ENCODE measurements at places on chromosomes 12 and 14.

GRCh38 chr14:106308839-106309389, 782.5 kb downstream of the TMEM121 start:
- peak; percentile 81 for DNase-seq

DNA sequence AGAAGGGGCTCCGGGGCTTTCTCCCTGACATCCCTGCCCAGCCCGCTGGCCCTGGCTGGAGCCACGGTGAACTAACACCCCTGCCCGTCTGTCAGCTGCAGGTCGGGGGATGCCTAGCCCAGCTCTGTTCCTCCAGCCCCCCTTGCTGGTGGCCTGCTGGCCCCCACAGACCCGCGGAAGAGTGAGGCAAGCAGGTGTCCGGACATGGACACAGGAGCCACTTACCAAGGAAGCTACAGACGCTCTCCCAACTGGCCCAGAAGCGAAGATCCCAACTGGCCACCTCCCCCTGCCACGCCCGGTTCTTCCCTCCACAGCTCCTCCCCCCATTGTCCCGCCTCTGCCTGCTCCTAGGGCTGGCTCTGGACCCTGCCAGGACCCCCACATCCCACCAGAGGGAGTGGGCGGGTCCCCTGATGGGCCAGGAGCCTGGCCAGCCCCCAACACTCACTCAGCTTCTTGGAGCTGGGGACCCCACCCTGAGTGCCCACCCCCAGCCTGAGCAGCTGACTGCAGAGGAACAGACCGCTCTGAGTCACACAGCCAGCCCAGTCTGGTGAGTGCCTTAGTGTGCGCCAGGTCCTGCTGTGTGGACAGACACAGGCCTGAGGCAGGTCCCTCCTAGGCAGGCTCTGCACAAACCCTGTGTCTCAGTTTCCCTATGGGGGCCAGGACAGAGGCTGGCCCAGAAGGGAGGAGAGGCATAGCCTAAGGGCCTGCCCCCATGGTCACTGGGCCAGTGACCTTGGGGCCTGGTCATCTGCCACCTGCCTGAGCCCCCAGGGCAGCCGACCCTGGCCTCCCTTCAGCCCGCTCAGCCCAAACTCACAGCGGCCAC, 7.7 kb downstream of the AHNAK2 start:
- no peak for DNase-seq

DNA sequence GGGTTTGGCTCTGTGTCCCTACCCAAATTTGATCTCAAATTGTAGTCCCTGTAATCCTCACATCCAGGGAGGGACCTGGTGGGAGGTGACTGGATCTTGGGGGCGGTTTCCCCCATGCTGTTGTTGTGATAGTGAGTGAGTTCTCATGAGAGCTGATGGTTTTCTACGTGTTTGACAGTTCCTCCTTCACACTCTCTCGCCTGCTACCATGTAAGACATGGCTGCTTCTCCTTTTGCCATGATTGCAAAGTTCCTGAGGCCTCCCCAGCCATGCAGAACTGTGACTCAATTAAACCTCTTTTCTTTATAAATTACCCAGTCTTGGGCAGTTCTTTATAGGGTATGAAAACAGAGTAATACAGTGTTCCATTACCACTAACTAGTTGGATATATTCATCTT, 10.3 kb upstream of the LRRC23 start:
- no peak for DNase-seq

DNA sequence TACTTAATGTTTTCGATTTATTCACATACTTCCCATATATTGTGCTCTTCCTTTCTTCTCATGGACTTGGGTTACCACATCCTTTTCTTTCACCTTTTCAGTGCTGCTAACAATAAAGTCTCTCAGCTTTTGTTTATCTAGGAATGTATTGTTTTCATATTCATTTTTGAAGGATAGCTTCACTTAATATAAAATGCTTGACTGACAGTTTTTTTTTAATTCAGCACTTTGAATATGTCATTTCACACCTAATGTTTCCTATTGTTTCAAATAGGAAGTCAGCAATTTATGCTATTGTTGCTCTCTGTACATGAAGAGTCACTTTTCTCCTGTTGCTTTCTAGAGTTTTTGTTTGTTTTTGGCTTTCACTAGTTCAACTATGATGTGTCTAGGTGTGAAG, 738.3 kb upstream of the STXBP6 start:
- no peak for DNase-seq

DNA sequence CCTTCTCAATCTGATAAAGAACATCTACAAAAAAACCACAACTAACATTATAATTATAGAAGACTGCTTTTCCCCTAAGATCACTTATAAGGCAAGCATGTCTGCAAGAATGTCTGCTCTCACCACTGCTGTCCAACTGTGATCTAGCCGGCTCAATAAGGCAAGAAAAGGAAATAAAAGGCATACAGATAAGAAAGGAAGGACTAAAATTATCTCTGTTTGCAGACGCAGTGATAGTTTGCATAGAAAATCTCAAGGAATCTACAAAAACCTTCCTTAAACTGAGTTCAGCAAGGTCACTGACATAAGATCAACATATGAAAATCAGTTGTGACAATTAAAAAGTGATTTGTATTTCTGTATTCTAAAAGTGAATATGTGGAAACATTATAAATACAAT, 138.0 kb upstream of the EGLN3 start:
- no peak for DNase-seq

DNA sequence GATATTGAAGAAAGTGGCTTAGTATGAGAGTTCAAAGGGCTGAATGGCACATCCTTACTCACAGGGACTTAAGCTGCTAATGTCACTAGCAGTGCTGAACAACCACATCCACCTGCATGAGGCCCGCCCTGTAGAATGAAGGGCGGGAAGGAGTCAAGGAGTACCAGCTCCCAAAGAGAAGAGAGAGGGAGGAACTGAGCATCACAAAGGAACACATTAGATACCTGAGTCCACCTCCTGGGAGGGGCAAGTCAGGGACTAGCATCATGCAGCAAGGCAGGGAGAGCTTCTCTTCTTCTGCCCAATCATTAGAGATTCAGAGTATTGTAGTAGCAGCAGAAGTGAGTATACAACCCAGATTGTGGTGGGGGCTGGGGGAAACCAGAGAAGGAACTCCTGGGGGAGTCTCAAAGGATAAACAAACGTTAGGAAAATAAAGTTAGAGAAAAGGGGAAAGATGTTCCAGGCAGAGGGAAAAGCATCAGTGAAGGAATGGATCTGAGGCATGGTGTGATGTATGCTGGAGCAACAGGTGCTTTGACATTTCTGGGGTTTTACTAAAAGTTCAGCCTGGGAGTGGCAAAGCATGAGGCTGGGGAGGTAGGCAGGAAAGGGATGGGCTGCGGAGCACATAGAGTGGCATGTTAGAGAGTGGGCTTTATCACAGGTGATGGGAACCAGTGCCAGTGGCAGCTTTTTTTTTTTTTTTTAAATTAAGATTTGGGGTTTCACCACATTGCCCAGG, 21.0 kb upstream of the GRIP1 start:
- no peak for DNase-seq

DNA sequence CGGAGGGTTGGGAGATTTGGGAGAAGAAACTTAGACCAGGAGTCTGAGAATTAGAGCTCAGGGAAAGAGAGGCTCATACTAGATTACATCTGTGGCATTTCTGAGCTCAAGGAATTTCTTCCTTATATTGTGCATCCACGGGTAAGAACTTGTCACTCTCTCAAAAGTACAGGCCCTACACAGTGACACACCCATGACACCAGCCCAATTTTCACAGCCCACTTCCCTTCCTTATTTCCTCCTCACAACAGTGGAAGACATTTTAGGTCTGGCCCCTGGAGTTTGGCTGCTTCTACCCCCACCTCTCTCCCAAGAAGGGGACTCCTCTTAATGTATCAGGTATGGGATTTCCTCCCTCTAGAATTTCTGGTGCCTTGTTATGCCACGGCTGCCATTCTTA, 9.2 kb upstream of the ZNF385A start:
- DNase-seq: no peak

- no peak for DNase-seq
Measured at GRCh38 chr14:33647385-33647786, 303.5 kb downstream of the EGLN3 start.

- DNase-seq: no peak
Measured at GRCh38 chr14:31268216-31268615, 60.6 kb upstream of the HECTD1 start.

DNA sequence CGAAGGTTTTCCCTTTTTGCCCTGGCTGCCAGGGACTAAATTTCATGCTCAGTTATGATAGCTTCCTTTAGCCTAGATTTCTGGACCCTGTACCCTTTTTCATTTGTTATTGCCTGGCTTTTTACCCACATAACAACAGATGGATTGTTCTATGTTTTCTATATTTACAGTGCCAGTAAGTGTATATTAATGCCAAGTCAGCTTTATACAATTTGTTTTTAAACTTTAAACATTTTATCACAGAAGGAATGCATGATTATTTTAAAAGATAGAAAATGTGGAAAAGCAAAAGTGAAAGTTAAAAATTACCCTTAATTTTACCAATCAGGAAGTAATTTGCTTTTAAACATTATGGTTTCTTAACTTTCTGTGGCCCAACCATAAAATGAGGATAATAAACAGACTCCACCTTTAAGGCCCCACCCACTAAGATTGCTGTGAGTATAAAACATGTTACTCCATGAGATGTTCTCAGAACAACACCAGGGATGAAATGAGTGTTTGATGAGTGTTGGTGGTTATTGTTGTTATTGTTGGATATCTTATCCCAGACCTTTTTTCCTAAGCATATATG, 496.8 kb downstream of the EGLN3 start:
- DNase-seq: no peak

GRCh38 chr12:64255249-64255648, 33.2 kb upstream of the KICS2 start:
- DNase-seq: no peak

GRCh38 chr14:95537298-95538089, 2.6 kb downstream of the GLRX5 start:
- no peak for DNase-seq

GRCh38 chr12:107200394-107200793, 107.0 kb upstream of the CRY1 start:
- DNase-seq: no peak

- no peak for DNase-seq
Measured at GRCh38 chr14:92726135-92726932, 22.1 kb downstream of the LGMN start.

- no peak for DNase-seq
Measured at GRCh38 chr12:119678459-119678858, 10.5 kb downstream of the PRKAB1 start.

- no peak for DNase-seq
Measured at GRCh38 chr12:87344699-87345098, 684.5 kb downstream of the C12orf50 start.

GRCh38 chr12:127260531-127260930, 1006.4 kb upstream of the TMEM132C start:
- no peak for DNase-seq

- no peak for DNase-seq
Measured at GRCh38 chr12:50922820-50923219, 29.5 kb upstream of the HIGD1C start.

- no peak for DNase-seq
Measured at GRCh38 chr12:122886161-122886560, 9.8 kb downstream of the VPS37B start.

- DNase-seq: no peak
Measured at GRCh38 chr12:117845271-117845904, 123.4 kb downstream of the KSR2 start.

DNA sequence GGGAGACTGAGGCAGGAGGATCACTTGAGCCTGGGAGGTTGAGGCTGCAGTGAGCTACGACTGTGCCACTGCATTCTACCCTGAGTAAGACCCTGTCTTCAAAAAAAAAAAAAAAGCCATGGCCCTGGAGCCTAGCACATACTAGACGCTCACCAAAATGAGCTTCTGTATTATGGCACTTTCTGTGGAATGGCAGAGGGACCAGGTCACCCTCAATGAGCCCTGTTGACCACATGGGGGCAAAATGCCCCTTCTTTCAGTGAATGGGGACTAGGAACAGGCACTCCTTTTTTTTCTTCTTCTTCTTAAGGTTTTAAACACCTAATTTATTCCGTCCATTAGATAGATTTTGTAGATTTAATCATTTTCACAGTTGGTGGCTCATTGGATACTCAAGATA, 50.5 kb downstream of the FAM222A start:
- DNase-seq: no peak

DNA sequence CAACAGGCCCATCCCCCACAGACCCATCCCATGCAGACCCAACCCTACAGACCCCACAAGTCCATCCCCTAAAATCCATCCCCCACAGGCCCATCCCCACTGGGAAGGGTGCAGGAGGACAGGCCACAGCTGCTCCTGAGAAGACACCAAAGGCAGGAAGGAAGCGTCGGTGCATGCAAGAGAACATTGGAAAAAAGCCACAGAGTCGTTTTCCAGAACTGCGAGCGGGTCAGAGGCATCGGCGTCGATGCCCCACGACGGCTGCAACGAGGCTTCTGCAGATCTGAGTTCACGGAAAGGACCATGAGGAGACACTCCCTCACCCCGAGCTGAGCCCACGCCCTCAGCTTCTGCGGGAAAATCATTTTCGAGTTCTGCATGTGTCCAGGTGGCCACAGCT, 59.6 kb upstream of the GALNT9 start:
- no peak for DNase-seq

All from GM20000 (cell line).